ENCODE measurements at places on chromosomes 3 and 15.

DNA sequence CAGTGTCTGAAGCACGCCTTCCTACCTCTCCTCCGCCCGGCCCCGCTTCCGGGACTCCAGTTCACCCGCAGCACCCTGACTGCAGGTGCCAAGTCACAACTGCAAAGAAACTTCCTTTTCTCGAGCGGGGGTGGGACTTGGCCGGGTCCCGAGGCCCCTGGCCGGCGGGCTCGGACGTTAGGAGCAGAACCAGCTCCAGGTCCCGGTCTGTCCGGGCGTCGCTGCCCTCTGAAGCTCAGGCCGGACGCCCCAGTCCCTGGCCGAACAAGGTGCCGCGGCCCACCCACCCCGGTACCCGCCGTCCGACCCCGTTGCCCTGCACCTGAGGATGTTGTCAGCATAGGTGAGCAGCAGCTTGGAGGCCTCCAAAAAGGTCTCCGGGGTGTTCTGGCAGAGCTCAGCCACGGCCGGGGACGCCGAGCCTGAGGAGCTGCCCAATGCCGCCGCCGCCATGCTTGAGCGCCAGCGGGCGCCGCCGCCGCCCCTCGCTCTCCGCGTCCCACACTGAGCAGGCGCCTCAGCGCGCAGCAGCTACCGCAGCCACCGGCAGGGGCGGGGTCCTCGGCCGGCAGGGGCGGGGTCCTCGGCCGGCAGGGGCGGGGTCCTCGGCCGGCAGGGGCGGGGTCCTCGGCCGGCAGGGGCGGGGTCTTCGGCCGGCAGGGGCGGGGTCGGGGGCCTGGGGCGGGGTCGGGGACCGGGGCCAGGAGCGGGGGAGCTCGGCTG is at the start of gene NGLY1:
Gene NGLY1 (minus strand): TSS at position 506 of the 723 bp plus-strand sequence. CDS start 53 bp downstream, at position 453.
- peak; percentile 91 for DNase-seq

DNA sequence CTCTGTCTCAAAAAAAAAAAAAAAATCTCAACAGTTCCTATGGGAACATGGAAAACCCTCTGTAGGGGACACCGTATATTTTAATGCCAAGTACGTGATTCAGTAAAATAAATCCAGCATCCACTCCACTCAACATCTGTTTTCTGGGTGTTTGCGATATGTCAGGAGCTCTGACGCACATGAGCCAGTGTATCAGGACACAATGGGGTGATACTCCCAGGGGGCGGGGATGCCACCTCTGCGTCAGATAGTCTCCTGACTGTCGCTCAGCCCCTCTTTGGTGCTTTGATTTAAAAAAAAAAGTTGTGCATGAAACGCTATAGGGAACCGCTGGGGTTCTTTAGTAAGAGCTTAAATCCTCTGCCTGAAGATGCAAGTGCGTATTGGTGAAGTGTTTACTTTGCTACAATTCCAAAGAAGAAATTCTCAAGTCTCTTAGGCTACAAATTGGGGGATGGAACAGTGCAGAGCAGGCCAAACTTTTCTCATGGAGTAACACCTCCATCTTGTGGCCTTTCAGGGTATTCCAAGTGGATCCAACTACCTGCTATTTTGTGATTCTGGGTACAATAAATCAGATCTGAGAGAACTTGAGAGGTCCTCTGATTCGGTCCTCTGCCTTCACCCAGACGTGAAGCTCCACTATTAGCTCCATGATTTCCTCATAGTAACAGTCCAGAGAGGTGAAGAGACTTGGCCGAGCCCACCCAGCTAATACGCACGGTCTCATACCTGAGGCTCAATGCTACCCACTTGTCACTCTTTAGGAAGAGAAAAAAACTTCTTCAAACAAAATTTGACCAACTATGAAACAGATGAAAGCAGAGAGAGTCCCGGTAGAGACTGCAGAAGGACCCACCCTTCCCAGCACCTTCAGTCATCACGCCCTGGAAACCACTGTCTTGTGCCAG is 9.3 kb upstream of the NR2E3 start:
- peak; percentile 51 for DNase-seq

- DNase-seq, result no peak
These were observed 79.3 kb downstream of the RPL22L1 start for GRCh38 chr3:170790647-170791046.

- no peak for DNase-seq
These were observed 317.5 kb upstream of the SGO1 start for GRCh38 chr3:20503394-20504082.

DNA sequence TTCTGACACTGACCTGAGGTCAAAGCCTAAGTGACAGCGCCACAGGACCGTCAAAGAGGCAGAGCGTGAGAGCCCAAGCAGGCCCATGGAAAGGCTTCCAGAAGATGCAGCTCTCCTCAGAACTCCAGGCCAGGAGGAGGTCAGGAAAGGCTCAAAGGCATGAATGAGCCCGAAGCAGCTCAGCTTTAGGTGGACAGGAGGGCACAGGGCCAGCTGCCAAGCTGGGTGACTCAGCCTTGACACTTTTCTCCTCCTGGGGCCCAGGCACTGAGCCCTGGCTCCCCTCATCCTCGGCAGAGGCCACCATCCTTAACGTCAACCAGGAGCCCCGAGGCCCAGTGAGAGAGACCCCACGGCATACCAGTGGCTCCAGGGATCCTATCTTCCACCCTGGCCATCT is 62.9 kb downstream of the ADCY5 start:
- no peak for DNase-seq

DNA sequence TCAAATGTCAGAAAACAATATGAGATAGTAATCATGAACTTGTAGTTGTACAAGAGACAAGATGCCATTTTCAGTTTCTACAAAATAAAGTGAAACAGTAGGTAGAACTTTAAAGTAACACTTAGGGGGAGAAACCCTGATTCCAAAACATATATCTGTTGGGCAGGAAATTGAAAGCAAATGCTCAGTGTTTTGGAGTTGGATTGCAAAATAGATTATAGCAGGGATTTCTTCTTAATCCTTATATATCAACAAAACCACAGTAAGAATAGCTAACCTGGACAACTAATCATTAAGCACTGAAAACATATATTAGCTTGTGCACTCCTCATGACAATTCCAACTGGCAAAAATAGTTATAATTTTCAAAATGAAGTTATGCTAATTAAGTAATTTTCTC is 46.9 kb downstream of the COMMD2 start:
- no peak for DNase-seq

GRCh38 chr15:49962044-49962602 is 156.9 kb downstream of the ATP8B4 start:
- no peak for DNase-seq

DNA sequence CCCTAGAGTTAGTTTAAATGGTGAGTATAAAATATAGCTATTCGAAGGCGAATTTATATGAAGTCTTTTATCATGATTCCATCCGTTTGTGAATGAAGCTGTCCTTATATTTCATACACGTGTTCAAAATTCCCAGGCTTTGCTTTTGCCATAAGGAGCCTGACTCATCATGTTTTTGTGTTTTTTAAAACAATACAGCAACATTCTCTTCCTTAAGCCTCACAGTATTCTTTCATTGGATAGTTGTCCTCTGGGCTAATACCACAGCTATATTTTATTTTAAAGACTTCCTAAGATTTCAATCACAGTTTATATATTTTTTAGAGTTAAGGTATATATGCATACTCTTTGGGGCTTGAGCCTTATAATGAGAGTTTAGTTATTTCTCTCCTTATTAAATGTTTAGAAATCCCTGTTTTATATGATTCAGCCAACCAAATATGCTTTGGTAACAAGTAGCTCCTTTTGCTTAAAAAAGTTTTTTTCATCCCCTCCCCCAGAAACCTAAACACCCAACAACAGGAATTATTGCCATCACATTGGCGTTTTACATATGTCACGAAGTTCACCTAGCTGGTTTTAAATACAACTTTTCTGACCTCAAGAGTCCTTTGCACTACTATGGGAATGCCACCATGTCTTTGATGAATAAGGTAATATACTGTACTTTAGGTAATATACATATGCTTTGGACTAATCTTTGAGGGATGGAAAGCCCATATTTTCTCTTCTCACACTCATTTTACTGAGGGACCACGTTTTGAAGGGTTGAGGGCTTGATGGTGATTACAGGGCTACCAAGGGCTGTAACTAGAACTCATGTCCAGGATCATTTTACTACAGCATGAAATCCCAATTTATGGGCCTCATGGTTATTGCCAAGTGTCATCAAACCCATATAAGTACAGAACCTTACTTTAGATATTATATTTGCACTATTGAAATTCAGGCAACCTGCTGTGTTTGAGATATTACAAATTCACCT is 28.5 kb downstream of the ST3GAL6 start:
- no peak for DNase-seq

GRCh38 chr3:32257641-32258438 is 19.4 kb downstream of the CMTM8 start:
- DNase-seq, result no peak

GRCh38 chr15:78837543-78837942 is 26.3 kb upstream of the ADAMTS7 start:
- no peak for DNase-seq

All from erythroblast (primary cell).